Stimulated activated CD8-positive, alpha-beta memory T cell treated with anti-CD3 and anti-CD28 coated beads, Interleukin-2, amount 100 ng/mL, for 1 hour (primary cell): ENCODE measurements at places on chromosomes 1 and 21.

GRCh38 chr1:67577646-67578045 is 107.4 kb upstream of the GADD45A start:
- DNase-seq, result no peak

GRCh38 chr21:34544032-34544496 is 32.1 kb upstream of the KCNE1 start:
- no peak for DNase-seq

- no peak for DNase-seq
Measured at GRCh38 chr1:230308039-230308438, 118.1 kb downstream of the PGBD5 start.

DNA sequence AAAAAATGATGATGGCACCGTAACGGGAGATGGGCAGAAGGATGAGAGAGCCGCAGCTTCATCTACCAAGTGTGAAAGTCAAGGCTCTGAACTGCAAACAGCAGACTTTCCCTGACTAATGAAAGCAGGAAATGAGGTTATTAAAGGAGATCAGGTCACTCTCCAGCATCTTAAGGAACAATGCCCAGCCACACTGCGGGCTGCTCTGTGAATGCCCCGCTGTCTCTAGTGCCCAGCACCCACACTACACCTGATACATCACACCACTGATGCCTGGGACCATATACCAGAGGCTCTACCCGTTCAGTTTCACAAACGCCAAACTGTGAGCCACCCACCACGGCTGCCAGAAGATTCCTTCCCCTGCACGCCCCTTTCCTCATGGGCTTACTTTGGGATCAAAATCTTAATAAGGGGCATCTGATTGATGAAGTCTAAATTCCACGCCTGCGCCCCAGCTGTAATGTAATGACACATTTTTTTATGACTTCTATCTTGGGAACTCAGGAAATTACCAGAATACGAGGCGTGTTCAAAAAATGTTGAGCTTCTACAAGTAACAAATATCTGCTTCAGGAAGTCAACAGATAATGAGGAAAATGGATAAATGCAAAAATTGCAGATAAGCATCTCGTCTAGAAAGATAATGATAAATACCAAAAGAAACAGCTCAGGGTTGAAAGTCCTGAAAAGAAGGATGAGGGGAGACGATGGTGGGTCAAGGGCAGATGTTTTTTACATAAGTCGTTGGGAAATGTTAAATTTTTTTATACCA is 72.0 kb downstream of the MIS18A start:
- DNase-seq, result no peak

DNA sequence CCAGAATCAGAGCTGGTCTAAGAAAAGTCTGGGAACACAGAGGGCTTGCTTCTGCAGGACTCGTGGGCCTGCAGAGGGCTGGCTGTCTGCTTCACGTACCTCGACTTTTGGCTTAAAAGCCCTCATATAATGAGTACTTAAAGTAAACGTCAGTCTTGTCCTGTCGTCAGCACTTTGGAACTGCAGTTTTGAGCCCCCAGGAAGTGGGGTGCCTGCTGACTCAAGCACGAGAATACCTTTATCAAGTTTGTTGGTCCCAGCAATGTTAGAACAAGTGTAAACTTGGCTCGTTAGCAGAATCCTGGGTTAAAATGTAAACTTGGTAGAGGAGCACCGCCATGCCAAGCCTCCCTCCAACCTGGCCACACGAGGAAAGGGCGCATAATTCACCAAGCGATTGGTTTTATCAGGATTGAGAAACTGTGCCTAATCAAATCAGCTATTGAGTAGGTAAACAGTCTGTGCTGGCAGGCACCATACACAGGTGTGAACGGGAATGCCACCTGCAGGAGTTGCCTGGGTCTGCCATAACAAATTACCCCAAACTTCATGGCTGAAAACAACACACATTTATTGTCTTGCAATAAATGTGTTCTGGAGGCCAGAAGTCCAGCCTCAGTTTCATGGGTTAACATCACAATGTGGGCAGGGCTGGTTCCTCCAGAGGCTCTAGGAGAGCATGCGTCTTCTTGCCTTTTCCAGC is 45.0 kb upstream of the FHAD1 start:
- DNase-seq, result no peak

DNA sequence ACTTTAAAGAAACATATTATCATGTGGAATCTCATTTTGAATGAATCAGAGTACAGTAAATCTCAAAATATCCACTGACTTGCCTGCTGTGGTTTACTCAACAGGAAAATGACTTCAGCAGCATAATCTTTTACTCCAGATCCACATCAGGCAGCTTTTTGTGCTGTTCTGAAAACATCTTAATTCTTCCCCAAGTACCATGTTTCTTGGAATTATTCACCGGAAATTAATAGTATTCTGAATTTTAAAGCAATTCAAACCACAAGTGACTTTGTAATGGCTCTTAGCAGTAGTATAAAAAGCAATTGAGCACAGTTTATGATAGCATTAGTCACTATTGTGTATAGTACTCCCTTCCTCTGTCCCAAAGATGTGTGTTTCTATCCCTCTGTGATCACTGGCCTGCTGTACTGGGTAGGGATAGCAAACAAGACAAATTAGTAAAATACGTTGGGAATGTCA is 64.2 kb upstream of the ERRFI1 start:
- no peak for DNase-seq

DNA sequence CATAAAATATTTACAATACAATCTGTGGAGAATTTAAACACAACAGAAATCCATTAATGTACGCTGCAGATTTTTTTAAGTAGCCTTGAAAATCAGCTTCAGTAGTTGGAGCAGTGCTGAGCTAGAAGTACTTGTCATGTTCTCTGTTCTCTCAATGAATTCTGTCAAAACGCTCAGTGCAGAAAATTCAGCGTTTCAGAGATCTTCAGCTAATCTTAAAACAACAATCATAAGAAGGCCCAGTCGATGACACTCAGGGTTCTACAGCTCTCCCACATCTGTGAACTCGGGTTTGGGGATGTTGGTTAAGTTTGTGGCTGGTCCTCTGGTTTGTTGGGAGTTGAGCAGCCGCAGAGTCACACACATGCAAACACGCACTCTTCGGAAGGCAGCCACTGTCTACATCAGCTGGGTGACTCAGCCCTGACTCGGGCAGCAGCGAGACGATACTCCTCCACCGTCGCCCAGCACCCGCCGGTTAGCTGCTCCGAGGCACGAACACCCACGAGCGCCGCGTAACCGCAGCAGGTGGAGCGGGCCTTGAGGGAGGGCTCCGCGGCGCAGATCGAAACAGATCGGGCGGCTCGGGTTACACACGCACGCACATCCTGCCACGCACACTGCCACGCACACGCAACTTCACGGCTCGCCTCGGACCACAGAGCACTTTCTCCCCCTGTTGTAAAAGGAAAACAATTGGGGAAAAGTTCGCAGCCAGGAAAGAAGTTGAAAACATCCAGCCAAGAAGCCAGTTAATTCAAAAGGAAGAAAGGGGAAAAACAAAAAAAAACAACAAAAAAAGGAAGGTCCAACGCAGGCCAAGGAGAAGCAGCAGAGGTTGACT is 161.2 kb downstream of the RUNX1 start:
- peak; percentile 73 for DNase-seq

GRCh38 chr1:246291127-246291526 is 216.0 kb downstream of the SMYD3 start:
- no peak for DNase-seq

DNA sequence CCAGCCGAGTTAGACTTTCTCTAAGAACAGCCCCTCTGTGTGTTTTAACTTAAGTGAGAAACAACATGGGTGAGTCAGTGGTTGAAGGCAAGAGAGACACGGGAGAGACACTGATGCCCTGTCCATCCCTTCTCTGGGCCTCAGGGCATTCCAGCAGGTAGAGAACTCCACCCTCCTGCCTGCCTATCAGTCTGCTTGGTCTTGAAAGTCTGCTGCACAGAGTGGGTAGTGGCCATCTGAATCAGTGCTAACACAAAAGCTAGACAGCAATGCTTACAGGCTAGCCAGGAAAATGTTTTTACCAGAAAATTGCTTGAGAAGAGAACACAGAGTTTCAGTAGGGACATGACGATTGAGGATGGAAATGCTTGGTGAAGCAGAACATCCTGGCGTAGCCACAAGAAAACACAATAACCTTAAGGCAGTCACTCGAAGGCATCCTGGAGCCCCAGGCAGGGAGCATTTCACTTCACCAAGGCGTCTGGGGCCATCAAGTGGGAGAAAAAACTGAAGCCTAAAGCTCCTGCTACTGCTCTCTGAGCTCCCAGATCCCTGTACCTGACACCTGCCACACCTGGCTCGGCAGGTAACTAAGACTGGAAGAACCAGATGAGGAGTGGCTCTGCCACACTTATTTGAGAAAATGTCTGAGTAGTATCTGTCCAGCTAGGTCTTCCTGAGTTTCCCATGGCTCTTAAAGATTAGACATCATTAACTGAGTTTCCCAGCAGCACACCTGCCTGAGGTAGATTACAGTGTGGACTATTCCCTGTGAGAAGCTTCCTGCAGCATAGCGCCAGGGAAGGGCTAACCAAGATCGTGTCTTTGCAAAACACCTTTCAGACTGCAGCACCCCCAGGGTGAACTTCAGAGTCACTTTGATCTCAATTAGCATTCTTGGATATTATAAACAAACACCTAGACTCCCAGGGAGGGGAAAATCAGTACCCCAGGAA is 18.1 kb upstream of the LBR start:
- DNase-seq, result no peak

DNA sequence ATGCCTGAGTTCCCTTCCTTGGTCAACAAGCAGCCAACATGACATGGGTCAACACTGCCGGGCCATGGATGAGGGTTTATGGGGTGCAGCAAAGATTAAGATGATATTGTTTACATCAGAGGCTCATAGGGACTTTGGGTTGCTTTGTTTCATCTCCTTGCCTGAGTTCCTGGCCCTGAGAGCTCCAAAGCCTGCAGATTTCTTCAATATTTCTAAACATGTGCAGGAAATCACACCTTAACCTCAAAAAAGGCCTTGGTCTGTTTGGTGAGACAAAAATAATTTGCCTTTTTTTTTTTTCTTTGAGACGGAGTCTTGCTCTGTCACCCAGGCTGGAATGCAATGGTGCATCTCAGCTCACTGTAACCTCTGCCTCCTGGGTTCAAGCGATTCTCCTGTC is 876 bp downstream of the SLAMF8 start:
- no peak for DNase-seq

DNA sequence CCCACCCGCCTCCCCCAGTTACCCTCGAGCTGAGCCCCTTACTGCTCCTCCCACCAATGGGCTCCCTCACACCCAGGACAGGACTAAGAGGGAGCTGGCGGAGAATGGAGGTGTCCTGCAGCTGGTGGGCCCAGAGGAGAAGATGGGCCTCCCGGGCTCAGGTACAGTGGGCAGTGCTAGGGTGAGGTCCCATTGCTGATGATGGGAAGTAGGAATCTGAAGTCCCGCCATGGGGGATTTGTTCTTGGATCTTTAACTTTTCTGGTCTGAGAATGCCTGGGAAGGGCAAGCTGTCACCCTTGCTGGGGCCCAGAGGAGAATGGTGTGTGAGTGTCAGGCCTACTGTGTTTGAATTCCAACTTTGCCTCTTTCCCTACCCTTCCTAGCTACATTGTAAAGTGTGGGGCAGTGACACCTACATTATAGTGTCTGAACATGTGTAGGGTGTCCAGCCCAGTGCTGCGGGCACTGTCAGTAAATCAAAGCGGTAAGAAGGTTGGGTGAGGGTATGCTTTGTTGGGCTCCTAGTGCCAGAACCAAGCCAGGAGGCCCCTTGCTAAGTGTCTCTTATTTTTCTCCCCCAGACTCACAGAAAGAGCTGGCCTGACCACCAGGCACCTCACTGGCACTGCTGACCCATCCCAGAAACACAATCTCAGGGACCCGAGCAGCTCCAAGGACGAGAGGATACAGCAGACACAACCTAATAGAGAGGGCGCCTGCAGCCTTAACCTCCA is 44.7 kb downstream of the YARS1 start:
- DNase-seq, result no peak

GRCh38 chr1:9494936-9495758 is 44.1 kb upstream of the SLC25A33 start:
- DNase-seq, result peak; percentile 49
